ENCODE measurements at places on chromosomes 16 and 17.
A peak's percentile ranks its signal among the peaks of the same experiment; 100 is the strongest.

DNA sequence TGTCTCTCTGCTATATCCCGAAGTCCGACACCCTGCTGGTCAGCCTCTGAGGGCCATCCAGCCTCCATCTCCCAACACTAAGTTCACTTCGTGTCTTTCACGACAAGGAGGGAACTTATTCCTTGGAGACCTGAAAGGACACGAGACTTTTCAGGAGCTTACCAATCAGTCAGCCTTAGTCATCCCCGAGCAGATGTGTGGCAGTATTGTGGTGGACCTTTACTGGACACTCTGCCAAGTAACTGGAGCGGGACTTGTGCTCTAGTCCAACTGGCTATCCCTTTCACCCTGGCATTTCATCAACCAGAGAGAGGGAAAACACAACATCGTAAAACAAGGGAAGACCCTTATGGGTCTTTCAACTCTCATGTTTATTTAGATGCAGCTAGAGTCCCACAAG lies 87.1 kb downstream of the EMP2 start:
- DNase-seq: no peak

GRCh38 chr16:10849736-10850477 lies 27.1 kb upstream of the CIITA start:
- DNase-seq: no peak

GRCh38 chr17:62587554-62587953 lies 39.9 kb upstream of the MRC2 start:
- no peak for DNase-seq

DNA sequence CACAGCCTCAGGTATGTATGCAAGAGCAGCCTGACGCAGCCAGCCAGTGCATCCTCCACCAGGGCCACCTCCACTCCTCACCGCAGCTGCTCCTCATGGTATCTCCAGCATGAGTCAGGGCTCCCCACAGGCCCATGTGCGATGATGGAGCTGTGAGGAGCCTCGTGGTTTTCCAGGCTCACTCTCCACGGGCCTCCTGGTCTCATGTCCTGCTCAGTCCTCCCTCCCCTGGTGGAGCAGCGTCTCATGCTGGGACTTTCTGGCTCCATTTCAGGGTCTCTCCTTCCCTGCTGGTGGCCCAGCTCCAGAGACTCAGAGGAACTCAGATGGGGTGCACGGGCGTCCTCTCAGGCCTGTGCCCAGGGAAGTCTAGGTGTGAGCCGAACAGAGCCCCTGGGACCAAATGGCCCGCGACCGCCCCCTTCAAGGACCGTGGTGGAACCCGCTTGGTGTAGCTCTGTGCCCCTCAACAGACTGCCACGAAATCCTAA lies 70.4 kb downstream of the METRNL start:
- DNase-seq: no peak

GRCh38 chr17:47945529-47946508 lies 4.4 kb downstream of the PNPO start:
- DNase-seq: no peak

GRCh38 chr16:89637379-89637778 lies 20.1 kb downstream of the CHMP1A start:
- DNase-seq: no peak

DNA sequence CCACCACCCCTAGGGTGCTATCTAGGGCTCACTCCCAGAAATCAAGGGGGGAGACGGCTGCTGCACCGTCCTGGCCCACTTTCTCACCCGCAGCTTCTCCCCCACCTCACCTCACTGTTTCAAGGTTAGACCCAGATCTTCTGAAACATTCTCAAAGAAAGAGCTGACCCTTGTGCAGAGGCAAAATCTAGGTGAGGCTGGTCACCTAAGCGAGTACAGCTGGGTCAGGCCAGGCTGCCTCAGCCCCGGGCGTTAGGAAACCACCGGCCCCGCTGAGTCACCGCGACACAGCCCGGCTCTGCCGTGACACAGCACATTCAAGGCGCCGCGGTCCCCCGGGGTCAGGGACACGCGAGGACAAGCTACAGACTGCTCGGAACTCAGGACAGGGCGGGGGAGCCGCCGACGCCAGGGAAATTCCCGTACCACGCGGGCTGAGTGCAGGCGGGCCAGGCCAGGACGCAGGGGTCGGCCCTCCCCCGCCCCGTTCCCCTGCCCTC lies 27.1 kb downstream of the GNPTG start:
- peak; percentile 77 for DNase-seq

GRCh38 chr17:69732272-69732918 lies 317.9 kb downstream of the MAP2K6 start:
- no peak for DNase-seq

GRCh38 chr17:964876-965275 lies 14.7 kb downstream of the NXN start:
- DNase-seq: no peak

DNA sequence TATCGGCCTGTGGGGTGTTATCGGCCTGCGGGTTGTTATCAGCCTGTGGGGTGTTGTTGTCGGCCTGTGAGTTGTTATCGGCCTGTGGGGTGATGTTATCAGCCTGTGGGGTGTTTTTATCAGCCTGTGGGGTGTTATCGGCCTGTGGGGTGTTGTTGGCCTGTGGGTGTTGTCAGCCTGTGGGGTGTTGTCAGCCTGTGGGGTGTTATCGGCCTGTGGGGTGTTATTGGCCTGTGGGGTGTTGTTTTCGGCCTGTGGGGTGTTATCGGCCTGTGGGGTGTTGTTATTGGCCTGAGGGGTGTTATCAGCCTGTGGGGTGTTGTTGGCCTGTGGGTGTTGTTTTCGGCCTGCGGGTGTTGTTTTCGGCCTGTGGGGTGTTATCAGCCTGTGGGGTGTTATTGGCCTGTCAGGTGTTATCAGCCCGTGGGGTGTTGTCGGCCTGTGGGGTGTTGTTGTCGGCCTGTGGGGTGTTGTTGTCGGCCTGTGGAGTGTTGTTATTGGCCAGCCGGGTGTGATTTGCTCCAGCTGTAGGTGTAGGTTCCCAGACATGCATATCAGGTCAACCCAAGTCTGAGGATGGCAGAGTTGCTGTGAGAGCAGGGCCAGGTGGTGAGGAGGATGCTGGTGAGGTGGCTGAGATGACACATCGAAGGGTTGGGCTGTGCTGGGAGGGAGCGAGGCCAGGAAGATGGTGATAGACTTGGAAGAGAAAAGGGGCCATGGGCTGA lies 7.1 kb downstream of the TRARG1 start:
- DNase-seq: no peak

- DNase-seq: no peak
These were observed 273.9 kb downstream of the HAPSTR1 start for GRCh38 chr16:9365370-9365728.

DNA sequence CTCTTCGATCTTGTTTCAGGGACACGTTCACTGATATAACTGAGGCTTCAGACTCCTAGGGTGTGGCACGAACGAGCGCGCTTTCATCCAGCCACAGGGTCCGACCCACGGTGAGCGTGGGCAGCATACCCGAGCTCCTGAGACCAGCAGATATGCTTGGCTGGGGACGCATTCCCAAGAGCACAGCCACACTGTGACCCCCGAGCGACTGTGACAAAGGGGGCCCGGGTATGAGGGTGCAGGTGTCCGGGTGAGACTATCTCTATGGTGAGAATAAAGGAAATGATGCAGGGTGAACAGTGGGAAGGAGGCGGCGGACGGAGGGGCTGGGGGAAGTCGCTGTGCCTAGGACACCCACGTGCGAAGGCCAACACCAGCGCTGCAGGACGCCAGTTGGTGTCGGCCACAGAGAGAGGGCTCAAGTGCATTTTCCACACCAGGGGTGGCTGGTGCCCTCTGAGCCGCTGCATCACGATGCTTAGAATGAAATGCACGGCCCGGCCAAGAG lies 17.6 kb downstream of the RPH3AL start:
- no peak for DNase-seq

- peak; percentile 97 for DNase-seq
These were observed 89.1 kb upstream of the GNAO1 start for GRCh38 chr16:56102183-56102686.

DNA sequence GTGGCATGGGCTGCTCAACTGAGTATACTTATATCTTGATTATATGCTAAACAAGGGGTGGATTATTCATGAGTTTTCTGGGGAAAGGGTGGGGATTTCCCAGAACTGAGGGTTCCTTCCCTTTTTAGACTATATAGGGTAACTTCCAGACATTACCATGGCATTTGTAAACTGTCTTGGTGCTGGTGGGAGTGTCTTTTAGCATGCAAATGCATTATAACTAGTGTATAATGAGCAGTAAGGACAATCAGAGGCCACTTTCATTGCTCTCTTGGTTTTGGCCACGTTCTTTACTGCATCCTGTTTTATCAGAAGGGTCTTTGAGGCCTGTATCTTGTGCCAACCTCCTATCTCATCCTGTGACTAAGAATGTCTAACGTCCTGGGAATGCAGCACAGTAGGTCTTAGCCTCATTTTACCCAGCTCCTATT lies 12.0 kb downstream of the PRR11 start:
- DNase-seq: no peak

- no peak for DNase-seq
These were observed 432.6 kb downstream of the MAF start for GRCh38 chr16:79167893-79168292.

- no peak for DNase-seq
These were observed 1.1 kb upstream of the GNA13 start for GRCh38 chr17:65057531-65058090.

DNA sequence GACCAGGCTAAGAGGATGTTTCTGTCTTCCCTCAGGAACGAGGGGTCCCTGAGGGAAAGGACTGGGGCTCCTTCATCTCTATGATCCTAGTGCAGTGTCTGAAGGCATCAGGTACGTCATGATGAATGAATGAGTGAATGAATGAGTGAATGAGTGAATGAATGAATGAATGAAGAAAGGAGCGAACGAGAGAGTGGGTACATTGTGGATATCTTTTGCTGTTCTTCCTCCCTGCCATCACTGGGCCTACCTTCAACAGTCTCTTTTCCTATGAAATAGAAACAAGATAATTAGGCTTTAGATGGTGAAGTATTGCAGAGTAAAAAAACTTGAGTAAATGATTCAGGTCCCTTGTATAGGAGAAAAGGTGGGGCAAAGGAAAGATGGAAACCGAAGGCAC lies 111.3 kb upstream of the CRHR1 start:
- no peak for DNase-seq

- peak; percentile 95 for DNase-seq
These were observed at the start of the genes DHX38 and TXNL4B for GRCh38 chr16:72093448-72094265. DHX38 (plus strand) TSS chr16:72093847; CDS start chr16:72096158, 2,311 bp downstream. TXNL4B (minus strand) TSS chr16:72093620; CDS start chr16:72090749, 2,871 bp downstream.

- no peak for DNase-seq
These were observed 199.4 kb downstream of the AATF start for GRCh38 chr17:37148156-37148555.

- DNase-seq: no peak
These were observed 8.7 kb upstream of the PYY start for GRCh38 chr17:43962479-43962878.

DNA sequence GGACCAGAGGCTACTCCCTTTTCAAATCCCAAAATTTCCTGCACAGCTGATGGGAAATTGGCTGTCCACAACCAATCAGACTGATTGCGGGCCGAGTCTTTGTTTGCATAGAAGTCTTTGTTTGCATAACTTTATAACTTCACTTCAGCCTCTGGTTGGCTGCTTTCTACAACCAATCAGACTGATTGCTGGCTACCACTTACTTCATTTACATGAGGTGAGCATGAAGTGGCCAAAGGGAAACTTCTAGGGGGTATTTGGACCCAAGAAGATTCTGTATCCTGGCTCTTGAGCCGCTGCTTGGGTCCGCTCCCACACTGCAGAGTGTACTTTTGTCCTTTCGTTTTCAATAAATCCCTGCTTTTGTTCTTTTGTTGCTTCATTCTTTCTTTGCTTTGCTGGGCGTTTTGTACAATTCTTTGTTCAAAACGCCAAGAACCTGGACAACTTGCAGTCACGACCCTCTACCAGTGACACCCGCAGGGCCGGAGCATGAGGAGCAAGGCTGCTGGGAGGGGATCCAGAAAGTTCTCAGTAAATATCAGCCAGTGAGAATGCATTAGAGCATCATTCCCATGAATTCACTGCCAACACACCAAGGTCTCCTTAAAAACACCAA lies 67.5 kb downstream of the IQCK start:
- no peak for DNase-seq

Data from BE2C (cell line).